ENCODE measurements at places on chromosomes 1 and 21.
A peak's percentile ranks its signal among the peaks of the same experiment; 100 is the strongest.

GRCh38 chr1:201093561-201093960, 18.7 kb downstream of the CACNA1S start:
- DNase-seq = no peak

GRCh38 chr21:37845535-37845934, 70.7 kb downstream of the KCNJ6 start:
- DNase-seq = no peak

GRCh38 chr1:179121159-179121938, 39.5 kb downstream of the TOR3A start:
- DNase-seq = peak; percentile 71

DNA sequence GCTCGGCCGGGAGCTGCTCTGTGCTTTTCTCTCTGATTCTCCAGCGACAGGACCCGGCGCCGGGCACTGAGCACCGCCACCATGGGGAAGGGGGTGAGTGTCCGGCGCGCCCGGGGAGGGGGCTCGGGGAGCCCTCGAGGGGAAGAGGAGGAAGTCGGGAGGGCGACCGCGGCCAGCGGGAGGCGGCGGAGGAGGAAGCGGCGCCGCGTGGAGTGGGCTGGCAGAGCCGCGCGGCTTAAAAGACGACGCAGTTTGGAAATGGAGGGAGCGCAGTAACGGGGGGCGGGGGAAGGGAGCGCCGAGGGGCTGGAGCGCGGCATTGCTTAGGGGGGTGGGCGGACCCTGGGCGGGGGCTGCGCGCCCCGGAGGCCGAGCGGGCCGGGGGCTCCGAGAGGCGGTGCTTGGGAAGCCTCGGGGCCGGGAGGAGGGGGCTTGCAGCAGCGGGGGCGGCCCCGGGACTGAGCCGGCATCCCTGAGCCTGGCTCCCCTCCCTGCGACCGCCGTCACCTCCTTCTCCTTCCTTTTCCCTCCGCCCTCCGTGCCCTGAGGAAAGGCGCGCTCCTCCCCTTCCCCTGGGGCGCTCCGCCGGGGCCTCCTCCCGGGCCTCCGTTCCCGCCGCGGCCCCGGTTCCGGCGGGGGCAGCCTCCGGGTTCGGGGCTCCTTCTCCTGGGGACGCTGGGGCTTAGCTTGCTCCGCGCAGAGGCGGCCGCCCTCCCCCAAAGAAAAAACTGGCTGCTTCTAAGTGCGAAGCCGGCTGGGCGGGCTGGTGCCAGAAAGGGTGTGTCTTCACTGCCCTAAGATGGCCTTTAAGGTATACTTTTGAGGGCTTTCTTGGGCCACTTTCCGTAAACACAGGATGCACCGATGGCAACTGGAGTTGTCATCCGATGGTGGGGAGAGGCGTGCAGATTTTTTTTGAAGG, 648 bp downstream of the ATP1A1 start:
- peak; percentile 58 for DNase-seq

GRCh38 chr1:93581917-93582850, 99.5 kb downstream of the BCAR3 start:
- DNase-seq = no peak

- no peak for DNase-seq
These were observed 29.0 kb downstream of the STUM start for GRCh38 chr1:226577401-226578180.

Data from EH (cell line).